ENCODE measurements at places on chromosomes 2 and 18.

DNA sequence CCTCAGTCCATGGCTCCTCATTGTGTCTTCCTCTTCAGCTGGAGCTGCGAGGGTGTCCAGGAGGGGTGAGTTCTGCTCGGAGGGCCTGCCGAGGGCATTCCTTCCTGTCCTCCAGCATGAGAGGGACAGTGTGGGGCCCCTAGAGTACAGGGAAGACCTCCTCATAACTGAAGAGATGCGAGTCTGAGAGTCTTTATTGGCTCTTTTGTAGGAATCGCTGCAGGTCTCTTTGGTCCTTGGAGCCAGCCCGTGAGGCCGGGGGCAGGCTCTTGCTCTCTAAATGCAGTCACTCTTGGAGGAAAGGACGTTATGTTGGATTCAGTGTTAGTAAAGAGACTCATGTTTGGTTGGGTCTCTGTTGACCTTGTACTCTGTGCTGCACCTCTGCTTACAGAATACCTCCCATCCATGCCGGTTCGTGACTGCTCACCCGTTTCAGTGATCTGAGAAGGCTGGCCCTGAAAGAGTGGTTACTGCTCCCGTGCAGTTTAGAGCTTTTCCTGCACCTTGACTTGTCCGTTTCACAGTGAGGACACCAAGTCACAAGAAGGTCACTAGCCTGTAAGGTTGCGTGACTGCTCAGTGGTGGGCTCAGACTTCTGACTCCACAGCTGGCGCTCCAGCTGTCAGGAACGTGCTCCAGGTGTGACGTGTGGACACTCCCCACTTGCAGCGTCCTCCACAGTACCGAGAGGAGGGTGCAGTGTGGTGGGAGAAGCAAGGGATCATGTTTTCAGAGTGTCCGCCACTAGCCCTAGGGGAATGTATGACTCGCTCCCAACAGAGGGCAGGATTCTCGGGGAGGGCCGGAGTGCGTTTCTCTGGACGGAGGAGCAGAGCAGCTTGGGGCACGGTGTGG, 7.8 kb downstream of the ATG4B start:
- DNase-seq = no peak

GRCh38 chr18:27862041-27862682, 314.8 kb downstream of the CDH2 start:
- DNase-seq = no peak

- DNase-seq = no peak
Observed at GRCh38 chr18:75304678-75305557, 94.3 kb downstream of the TSHZ1 start.

GRCh38 chr2:177964892-177965291, 107.7 kb downstream of the PDE11A start:
- no peak for DNase-seq

DNA sequence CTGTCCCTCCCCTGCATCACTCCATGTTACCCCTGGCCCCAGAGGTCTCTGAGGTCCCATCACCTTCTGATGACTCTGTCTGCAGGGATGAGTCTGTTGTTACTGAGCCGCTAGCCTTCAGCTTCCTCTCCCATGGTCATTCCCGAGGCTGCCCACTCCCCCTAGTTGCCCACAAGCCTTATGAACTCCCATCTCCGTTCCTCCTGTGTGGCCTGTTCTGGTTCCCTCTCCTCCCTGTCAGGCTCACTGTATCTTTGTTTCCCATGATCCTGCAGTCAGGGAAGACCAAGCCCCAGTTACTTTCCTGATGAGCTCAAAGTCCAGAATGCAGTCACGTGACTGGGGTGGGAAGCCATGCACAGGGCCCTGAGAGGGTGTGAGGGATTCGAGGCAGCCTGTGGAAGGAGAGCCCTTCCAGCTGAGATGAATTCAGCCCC, 39.5 kb downstream of the INPP4A start:
- no peak for DNase-seq

DNA sequence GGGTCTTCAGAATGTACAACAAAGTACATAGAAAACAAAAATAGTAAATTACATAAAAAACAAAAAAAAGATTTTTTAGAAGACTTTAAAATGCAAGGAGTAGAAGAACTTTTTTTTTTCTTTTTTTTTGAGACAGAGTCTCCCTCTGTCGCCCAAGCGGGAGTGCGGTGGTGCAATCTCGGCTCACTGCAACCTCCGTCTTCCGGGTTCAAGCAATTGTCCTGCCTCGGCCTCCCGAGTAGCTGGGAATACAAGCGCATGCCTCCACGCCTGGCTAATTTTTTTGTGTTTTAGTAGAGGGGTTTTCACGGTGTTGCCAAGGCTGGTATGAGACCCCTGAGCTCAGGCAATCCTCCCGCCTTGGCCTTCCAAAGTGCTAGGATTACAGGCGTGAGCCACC, 104.5 kb upstream of the ZC3H15 start:
- DNase-seq = no peak

DNA sequence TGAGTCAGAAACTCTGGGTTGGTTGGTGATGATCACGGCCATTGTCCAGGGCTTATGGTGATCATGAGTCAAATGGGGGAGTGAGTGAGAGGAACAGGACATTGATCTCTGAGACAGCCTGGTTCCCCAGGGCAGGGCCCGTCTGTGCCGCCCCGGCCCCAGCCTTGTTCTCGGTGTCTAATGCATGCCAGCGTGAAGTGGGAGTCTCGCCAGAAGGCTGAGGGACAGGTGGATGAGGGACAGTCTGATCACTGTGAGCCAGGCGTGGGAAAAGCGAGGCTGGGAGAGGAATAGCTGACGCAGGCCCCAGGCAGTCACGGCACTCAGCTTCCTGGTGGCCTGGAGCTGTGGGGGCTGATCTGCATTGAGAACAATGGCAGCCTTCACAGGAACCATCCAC, 208.3 kb upstream of the HDAC4 start:
- no peak for DNase-seq

DNA sequence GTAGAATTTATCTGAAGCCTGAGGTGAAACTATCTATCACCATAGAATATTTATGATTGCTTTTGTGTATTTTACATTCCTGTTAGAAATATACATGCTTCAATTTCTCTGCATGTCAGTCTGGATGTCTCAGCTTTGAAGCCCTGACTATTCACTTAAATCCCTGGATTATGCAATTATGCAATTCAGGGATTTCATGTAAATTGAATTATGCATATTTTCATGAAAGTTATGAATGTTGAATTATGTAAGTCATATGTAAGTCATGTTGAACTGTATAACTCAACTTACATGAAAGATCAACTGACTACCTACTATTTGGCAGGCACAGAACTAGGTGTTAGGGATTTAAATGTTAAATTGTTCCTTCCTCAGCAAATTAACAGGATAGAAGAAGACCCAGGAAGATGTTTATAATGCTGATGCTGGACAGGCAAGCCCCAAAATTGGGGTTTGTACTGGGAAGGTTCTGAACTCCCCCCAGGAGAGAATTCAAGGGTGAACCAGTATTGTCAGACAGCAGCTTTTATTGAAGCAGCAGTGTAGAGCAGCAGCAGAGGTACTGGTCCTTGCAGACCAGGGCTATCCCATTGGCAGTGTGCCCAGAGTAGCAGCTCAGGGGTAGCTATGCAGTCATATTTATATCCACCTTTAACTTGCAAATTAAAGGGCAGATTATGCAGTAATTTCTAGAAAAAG, 236.5 kb downstream of the ZNF804A start:
- no peak for DNase-seq

DNA sequence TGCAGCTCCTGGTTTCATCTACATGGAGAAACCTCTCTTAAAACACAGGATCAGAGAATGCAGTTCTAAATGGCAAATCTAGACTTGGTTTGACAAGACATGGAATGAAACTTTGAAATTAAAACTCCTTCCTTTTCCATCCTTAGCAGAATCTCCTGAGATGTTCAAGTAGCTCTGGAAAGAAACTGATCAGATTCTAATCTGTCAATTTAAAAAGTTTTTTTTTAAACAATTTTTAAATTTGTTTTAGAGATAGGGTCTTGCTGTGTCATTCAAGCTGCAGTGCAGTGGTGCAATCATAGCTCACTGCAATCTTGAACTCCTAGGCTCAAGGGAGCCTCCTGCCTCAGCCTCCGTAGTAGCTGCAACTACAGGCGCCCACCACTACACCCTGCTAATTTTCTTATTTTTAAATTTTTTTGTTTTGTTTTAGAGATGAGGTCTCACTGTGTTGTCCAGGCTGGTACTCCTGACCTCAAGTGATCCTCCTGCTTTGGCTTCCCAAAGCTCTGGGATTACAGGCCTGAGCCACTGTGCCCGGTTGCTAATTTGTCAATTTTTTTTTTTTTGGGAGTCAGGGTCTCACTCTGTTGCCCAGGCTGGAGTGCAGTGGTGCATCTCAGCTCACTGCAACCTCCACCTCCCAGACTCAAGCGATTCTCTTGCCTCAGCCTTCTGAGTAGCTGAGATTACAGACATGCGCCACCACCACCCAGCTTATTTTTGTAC, 216.7 kb downstream of the TGIF1 start:
- DNase-seq = no peak

- DNase-seq = no peak
Observed at GRCh38 chr2:199810422-199811171, 40.4 kb downstream of the FTCDNL1 start.

DNA sequence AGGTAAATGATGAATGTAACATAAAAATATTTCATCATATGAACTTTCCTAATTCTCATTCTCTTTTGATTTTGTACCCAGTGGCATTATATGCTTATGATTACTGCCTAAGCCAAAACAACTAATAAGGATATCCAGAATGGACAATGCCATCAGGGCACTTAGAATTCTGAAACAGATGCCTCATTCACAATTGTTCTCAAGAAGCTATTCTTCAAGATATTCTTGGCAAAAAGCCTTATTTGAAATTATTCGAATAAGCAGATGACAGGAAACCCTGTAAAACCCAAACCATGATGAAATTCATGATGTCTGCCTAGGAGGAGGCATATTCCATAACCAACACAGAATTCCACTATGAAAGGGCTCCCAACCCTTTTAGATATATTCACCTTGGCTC, 353.2 kb upstream of the TRIB2 start:
- DNase-seq = no peak

GRCh38 chr2:118604811-118605210, 242.6 kb downstream of the EN1 start:
- DNase-seq = no peak

- no peak for DNase-seq
Observed at GRCh38 chr2:136065384-136065783, 52.6 kb downstream of the CXCR4 start.

- DNase-seq = no peak
Observed at GRCh38 chr2:80326861-80327260, 22.3 kb upstream of the LRRTM1 start.

- no peak for DNase-seq
Observed at GRCh38 chr18:63505566-63506335, 29.0 kb downstream of the SERPINB5 start.

GRCh38 chr2:70569559-70569958, 15.9 kb upstream of the TGFA start:
- no peak for DNase-seq

DNA sequence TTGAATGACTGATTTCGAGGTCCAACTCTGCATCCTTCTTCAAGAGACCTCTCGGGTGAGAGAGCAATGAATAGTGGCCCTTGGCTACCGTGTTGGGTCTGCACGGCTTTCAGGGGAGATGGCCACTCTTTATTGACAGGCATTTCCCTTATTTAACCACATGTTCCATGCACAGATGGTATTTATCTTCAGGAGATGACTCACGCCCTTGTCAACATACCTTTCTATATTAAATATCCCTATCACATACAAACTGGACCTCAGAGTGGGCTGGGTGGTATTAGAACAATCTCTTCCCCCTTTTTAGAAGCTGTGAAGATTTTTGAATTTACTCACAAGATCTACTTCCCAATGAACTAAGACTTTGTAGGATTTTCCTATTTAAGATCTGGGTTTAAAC, 109.6 kb upstream of the CDC42EP3 start:
- DNase-seq = no peak

DNA sequence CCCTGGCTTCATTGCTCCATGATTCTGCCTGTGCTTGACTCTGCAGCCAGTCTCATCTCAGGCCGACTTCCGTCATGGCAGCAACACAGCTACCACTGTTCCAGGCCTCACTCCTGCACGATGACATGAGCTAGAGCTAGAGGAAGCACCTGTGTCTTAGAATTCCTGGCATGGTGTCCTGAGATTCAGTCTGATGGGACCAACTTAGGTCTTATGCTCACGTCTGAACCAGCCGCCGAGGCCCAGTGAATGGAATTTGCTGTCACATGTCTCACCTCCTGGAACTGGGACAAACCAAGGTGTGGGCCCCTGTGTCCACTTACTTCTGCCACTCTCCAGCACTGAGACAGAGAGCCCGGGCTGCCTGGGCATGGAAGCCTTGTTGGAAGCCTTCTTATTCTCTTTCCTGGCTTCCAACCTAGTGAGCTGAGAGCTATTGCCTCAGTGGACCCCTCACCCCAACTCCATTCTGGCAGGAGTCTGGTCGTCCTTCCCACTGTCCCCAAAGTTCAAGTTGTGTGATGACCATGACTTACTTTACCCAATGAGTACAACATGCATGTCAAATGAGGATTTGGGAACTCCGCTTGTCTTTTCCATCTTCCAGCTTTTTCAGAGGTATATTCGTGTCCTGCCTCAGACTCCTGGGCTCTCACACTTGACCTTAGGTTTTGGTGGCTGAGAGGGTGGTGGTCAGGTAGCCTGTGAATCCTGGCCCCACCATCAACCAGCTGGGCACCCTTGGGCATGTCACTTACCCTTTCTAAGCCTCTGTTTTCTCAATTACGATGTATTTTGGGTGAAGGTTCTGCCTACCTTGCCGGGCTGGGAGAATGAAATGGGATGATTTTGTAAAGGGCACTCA, 39.1 kb upstream of the HS6ST1 start:
- DNase-seq = no peak

DNA sequence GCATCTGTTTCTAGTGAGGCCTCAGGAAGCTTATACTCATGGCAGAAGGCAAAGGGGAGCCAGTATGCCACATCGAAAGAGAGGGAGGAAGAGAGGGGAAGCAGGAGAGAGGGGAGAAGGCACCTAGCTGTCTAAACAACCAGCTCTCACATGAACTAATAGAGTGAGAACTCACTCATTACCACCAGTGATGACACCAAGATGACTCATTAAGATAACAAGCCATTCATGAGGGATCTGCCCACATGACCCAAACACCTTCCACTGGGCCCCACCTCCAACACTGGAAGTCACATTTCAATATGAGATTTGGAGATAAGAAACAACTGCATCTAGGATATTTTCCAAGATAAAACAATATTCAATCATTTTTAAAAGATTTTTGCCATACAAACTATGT, 753.9 kb upstream of the ZEB2 start:
- no peak for DNase-seq

GRCh38 chr2:105307962-105308361, 21.6 kb downstream of the TGFBRAP1 start:
- DNase-seq = no peak

GRCh38 chr2:69815717-69816116, 13.7 kb upstream of the GMCL1 start:
- no peak for DNase-seq

- no peak for DNase-seq
Observed at GRCh38 chr2:201966691-201967438, 66.8 kb upstream of the FZD7 start.

Data from GM06990 (cell line).